Endothelial cell (in vitro differentiated cells): ENCODE measurements at places on chromosomes 7 and 10.

DNA sequence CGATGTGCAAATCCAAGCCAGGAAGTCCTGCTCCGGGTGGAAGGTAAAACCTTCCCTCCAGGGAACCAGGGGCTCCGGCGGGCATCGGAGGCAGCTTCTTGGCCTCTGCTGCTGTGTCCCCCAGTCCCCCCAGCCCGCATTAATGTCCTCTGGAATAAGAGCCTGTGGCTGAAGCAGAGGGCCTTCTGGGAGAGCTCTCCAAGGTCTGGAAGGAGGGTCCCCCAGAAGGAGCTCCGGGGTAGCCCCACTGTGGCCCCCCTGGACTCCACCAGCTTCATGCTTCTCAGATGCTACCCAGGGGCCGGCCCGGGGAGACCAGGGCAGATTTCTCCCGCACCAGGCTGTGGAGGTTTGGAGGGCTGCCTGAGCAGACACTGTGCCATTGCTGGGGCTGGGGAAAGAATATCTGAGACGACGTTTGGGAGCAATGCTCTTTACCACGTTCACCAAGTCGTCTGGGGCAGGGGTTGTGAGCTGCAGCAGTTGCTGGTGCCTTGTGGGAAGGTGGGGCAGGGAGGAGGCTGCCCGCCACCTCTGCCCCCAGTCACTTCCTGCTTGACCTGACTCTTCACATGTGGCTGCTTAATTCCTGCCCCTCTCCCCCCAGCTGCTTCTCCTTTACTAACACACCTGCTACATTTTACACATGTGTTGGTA, 8.3 kb downstream of the ZNF853 start:
- DNase-seq, result no peak

DNA sequence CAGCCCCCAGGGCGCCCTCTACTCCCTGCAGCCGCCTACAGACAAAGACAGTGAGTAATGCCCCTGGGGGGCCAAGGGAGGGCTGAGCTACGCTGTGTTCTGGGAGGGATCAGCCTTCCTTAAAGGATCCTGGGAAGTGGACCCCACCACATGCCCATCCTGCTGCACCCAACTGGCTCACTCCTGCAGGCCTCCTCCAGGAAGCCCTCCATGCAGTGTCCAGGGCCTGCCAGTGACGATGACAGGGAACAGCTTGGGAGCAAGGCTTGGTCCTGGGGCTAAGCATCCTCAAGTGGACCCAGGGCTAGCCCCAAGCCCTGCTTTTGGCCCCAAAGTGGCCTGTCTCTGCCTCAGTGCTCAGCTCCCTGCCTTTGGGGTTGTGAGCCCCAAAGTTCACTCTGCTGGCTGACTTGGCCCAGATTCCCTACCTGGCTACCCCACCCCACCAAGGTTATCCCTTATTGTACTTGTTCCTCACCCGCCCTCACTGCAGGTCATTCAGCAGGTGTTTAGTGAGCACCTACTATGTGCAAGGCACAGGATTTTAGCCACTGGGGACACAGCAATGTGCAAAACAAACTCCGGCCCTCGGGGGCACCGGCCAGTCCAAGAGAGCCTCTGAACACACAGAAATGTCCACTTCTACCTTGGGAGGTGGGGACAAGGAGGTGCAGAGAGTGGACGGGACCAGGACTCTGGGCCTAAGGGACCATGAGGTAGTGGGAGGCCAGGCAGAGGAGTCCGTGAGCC, 83.5 kb downstream of the MYL10 start:
- DNase-seq, result no peak

- no peak for DNase-seq
These were observed 2.4 kb upstream of the WDFY4 start for GRCh38 chr10:48682265-48682664.

DNA sequence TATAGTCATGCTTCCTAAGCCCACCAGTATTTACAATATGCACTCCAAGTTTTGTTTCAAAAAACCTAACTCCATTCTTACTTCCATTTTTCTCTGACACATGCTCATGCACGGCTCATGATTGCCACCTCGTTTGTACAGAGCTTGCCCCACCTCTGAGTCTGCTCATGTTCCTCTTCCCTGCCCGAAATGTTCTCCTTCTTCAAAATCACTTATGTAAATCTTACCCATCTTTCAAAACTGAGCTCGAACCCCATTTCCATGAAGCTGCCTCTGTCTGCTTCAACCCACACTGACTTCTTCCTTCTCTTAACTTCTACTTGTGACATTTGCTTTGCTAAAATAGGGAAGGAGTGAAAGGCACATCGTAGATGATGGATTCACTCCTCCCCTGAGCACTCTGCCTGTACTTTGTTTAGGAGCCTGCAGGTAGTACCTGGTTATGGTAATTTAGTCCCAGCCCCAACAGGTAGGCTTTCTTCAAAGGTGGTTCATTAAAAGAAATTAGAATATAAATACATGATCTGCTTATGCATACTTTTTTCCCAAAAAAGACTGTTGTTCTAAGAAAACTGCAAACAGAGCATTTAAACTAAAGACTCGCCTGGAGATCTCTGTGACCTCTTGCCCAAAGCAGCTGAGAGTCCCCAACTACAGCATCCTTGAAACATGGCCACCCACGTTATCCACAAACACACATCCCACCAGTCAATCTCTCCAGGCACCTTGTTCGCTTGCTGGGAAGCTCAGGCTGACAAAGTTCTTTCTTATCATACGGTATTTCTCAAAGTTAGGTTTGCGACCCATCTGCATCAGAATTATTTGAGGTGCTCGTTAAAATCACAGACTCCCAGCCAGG, 172.0 kb downstream of the DGKI start:
- DNase-seq, result no peak

DNA sequence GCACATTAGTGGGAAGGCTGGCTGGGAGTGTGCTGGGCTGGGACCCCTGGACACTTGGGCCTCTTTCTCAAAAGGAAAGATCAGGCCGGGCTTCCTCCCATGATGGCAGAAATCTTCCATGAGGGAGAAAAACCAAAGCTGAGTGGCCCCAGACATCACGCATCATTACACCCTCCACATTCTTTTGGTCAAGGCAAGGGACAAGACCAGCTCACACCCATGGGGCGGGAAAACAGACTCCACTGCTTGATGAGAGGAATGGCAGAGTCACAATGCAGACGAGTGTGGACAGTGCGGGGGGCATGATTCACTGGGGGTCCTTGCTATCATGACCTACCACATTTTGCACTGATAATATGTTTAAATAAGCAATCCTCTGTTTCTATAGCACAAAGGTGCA, 73.3 kb downstream of the CREB3L2 start:
- no peak for DNase-seq

DNA sequence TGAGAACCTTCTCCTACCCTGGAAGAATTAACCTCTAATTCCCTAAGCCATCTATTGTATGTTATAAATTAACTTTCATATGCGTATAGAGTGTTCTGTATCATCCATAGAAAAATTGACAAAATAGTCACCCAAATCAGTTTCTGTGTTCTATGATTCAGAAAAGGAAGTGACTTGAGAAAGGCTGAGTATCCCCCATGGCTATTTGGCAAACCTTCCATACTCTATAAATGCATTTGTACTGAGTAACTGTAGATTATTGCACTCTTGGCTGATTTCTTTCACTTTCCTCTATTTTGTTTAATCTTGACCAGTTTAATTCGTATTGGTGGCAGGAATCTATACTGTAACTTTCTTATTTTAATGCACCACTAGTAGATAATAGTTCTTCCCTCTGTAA, 182.2 kb downstream of the HTR7 start:
- DNase-seq, result no peak

DNA sequence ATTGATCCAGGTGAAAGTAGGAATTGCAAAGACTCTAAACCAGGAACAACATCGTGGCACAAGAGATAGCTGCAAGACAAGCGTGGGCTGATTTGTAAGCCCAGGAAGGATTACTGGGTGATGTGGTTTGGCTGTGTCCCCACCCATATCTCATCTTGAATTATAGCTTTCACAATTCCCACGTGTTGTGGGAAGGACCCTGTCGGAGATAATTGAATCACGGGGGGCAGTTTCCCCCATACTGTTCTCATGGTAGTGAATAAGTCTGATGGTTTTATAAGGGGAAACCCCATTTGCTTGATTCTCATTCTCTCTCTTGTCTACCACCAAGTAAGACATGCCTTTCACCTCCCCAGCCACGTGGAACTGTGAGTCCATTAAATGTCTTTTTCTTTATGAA, 59.5 kb downstream of the ST8SIA6 start:
- DNase-seq, result no peak

- DNase-seq, result no peak
These were observed 39.4 kb downstream of the FBXW4 start for GRCh38 chr10:101655570-101655969.

DNA sequence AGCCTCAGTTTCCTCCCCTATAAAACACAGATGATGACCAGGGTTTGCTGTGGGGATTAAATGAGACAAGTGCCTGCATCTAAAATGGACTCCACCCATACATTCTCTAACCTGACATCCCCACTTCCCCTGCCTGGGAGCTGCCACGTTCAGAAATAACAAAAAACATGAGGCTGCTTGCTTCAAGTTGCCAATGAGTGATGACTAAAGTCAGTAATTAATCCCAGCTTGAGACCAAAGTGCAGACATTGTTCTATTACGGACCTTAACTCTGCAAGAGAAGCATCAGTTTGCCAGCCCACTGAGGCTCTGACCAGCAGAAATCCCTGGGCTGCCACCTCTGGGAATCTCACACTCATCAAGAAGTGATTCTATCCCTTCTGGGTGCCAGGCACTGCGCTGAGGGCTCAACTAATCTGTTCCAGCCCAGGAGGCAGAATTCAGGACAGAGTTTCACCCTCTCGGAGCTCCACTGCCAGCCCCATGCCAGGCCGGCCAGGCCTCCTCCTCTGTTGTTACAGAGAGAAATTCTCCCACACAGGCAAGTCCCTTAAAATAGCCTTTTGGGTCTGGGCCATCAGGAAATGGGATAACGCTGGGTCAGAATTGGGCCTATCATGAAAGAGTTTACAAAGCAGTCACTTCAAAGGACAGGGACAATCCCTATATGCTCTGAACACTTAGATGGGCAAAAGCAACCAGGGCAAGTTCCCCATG, 11.4 kb downstream of the SH3PXD2A start:
- no peak for DNase-seq

DNA sequence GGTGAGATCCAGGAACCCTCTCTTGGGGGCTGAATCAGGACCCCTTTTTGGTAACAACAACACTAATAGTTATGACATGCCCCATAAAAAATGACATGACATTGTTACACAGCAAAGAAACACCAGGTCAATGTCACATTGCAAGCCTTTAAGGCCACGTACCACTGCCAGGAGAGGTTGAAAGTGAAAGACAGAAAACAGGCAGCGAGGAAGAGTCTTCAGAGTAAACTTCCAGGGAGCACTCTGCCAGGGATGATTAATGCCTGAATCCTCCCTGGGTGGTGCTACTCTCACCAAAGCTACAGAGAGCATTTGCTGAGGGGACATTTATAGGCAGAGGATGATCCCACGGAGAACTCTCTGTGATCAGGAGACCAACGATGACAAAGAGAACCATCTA, 551.6 kb downstream of the CALN1 start:
- no peak for DNase-seq
